ENCODE measurements at places on chromosomes 13 and 19.

DNA sequence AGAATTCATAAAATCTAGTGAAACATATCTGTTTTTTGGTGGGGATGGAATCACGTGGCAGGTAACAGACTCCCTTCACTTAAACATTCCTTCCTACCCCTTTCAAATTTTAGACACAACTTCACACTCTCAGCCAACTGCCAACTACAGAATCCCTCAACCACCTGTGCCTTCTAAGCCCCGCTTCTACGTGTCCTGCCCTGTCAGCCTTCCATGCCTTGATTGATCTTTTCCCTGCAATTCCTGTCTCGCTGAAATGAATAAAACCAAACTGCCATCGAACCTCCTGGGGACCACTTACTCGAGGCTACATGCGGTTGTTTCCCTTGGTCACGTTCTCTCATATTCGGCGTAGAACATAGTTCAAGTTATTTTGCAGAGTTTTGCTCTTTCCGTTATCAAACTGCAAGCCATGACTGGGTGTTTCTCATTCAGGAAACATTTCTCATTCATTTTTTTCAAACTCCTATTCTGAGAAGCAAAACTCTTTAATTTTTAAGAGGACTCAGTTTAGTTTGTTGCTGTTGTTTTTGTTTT lies 1.1 kb downstream of the ZNF625 start:
- DNase-seq: no peak

DNA sequence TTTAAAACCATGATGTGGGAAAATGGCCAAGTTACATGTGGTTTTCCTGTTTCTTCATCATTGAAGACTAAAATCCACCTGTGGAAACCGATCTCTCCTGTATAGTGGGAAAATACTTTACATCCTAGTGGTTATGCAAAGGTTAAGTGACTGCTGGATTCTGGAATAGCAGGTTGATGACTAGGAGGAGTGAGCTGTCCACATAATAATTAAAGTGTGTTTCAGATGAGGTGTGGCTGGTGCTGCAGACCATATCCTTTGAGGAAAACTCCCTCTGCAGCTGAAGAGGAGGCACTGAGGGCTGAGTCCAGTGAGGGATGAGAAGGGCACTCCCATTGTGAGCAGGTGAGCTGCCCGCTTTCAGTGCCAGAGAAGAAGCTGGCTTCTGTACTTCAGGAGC lies 43.2 kb downstream of the DCLK1 start:
- DNase-seq: no peak

GRCh38 chr13:110303644-110304043 lies 3.3 kb downstream of the COL4A1 start:
- DNase-seq: no peak

DNA sequence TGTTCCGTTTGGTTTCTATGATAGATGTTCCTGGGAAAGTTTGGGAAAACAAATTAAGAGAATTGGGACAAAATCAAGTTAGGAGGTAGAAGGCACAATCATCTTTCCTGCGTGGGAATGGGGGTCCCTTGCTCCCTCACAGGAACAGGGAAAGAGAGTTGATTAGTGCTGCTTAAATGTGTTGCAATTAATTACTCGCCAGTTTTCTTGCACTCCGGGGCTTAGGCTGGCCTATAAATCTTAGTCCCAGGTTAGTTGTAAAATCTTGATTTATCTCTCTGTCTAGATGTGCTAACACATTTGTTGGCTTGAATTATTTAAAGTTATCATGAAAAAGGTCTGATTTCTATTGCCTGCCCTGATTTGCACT lies 10.1 kb downstream of the B3GLCT start:
- DNase-seq: no peak

DNA sequence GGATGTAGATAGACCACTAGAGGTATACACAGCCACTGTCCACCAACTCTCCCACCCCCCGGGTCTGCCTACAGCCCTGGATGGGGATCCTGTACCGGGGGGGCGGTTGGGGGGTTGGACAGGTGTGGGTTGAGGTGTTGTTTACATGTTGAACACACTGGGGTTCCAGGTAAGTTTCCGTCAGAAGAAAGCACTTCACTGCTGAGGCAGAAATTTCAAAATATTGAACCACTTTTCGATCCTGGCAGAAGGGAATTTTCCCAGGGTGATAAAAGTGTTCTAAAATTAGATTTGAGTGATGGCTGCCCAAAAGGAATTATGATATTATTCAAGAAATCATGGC lies 6.6 kb upstream of the CEACAM16 start:
- no peak for DNase-seq

DNA sequence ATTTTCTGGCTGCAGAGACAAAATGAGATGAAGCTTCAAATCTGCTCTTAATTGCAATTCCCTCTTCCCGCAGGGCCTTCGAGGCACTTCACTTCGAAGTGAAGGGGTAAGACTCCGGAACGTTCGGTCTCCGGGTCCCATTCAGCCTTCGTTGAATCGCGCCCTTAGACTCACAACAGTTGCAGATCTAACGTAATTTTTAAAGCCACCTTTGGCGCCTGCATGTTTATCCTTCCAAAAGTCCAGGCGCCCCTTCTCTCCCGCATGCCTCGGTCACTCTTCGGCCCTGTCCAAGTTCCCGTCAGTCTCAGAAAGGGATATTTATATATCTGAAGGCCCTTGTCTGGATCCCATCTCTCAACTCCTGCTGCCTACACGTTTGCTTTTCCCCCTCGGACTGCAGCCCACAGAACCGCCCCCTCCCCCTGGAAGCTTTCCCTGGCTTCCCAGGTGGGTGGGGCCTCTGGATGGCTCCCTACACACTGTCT lies 915 bp upstream of the KCTD12 start:
- no peak for DNase-seq

DNA sequence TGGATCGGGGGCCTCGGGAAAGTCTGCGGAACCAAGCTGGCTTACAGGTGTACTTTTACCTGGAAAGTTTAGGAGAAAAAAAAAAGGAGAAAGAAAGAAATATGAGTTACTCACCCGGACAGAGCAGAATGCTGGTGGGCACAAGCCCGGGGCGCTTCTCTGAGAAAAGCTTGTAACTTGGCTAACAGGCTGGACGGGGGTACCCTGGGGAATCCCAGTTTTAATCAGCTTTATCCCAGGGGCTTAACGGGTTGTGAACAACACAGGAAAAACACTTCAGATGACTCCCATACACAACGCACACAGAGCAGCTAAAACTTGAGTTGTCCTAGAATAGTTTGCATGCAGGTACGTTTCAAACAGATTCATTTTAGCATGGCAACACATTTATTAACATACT lies 37.3 kb downstream of the KLF2 start:
- no peak for DNase-seq

DNA sequence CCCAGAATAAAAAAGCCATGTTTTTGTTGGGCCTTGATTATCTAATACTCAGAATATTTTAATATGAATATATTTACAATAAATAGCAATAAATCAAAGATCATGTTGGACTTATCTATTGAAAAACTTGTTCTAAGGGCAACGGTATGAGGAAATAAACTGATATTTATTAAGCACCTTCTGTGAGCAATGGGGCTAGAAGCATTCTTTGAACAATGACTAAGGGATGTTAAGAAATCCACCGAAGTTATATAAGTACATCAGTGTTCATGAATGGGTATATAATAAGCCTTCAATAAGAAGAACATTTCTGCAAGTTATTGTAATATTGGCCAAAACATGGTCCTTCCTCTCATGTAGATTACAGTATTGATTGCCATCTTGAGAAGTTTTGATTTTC lies 221.8 kb downstream of the OXGR1 start:
- no peak for DNase-seq

GRCh38 chr19:55481148-55481793 lies 3.7 kb upstream of the NAT14 start:
- DNase-seq: no peak

- DNase-seq: no peak
Measured at GRCh38 chr13:106028911-106029310, 506.6 kb downstream of the EFNB2 start.

DNA sequence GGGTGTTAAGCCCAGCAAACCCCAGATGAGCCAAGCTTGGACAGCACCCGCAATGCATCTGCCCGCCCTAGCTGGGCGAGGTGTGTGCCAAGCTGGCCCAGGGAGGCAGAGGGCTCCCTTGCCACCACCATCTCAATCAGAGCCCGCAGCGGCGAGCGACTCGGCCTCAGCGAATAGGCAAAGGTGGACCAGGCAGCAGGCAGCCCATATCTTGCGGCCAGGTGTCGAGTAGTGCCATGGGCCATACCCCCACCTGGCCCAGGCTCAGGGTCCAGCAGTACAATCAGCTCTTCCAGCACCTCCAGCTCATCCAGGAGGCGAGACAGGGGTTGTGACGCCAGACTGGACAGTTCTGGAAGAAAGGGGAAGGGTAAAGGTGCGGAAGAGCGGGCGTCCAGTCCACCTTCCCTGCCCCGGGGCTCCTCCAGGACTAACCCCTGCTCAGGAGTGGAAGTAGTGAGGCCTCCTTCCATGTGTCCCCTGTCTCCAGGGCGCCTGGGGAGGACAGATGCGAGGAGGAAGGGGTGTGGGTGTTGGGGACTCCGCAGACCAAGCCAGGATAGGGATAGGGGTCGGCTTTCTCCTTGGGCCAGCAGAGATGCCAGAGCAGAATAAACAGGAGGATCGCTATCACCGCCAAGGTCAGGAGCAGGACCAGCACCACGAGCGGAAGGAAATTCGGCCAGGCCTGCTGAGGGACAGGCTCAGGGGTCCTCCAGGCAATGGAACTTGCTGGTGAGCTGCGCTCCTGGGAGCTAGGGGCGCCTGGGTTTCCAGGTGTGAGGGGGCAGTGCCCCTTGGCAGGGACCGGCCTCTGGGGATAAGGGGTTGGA lies 2.8 kb downstream of the IGFLR1 start:
- no peak for DNase-seq

DNA sequence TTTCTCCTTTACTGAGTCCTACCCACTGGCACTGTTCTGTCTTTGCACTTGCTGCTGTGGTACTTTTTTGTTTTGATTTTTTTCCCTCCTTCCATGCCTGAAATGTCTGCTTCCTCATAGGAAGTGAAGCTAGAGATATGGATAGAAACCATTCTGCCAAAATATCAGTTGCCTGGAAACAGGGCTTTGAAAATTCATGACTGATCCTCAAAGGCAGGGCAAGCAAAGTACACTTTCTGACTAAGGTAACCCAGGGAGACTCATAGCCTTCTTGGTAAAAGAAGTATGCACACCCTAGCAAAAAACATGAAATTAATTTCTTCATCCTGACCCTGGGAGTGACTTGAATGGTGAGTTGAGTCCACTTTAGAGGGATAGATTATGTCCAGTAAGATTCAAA lies 329.8 kb downstream of the MYO16 start:
- no peak for DNase-seq

DNA sequence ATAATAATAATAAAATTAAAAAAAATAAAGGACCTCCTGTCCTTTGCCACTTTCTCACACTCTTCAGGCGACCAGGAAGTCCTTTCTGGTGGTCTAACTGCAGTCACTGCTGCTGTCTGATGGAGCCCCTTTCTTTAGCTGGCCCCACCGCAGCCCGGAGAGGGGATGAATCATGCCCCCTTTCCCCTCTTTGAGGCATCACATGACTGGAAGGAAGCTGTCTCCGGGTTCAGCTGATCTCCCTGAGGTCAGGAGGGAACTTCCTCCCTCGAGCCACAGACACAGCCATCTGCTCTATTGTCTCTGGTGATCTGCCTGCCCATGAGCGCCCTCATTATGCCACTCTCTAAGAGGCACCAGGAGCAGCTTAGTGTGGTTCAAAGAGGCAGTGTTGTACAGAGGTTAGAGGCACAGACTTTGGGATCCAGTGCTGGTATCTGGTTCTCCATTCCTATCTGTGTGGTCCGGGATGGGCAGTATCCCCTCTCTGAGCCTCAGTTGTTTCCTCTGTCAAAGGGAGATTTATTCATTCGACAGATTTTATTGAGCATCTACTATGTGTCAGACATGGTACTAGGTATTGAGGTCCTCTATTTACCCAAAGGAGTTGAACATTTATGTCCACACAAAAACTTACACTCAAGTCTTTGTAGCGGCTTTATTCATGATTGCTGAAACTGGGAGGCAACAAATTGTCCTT lies 30.0 kb downstream of the VAV1 start:
- peak; percentile 74 for DNase-seq

DNA sequence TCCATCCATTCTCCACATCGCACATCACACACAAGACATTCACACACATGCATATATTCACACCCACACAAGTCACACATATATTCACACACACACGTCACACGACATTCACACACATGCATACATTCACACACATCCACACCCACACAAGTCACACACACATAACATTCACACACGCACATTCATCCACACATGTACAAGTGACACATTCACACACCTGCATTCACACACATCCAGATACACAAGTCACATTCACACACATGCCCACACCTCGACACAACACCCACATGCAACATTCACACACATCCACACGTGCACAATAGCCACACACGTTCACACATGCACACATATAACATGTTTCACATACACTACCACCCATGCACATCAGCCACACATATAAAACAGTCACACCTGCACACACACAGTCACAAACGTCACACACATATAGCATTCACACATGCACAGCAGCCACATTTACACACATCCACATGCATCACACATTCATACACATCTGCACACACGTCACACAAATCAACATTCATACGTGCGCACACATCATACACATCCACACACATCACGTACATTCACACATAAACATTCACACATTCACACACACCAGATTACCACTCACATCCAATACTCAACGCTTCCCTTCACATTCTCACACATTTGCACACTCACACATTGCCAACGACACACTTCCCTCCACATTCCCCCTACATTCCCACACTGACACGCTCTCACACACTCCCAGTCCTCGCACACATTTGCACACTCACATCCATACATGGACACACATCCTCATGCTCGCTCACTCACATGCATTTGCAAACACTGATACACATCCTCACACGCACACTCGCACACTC lies 41.0 kb downstream of the ANKRD10 start:
- DNase-seq: no peak

DNA sequence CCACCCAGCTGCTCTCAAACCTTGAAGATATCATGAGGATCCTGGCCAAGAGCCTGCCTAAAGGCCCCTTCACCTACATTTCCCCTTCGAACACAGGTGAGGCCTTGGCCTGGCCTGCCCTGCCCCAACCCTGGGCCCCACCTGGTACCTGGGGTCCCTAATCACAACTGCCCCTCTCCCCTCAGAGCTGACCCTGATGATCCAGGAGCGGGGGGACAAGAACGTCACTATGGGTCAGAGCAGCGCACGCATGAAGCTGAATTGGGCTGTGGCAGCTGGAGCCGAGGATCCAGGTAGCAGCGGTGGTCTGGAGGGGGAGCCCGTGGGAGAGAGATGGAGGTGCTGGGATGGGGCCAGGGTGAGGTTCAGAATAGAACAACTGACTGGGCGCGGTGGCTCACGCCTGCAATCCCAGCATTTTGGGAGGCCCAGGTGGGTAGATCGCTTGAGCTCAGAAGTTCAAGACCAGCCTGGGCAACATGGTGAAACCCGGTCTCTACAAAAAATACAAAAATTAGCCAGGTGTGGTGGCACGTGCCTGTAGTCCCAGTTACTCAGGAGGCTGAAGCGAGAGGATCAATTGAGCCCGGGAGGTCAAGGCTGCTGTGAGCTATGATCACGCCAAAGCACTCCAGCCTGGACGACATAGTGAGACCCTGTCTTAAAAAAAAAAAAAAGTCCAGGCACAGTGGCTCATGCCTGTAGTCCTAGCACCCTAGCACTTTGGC lies 17.5 kb downstream of the DDX39A start:
- DNase-seq: no peak

Measured in activated naive CD4-positive, alpha-beta T cell treated with Interleukin-2 at 50 U/mL for 16 hours (primary cell).